ENCODE measurements at places on chromosomes 12 and 14. TPM values are rescaled to one million over a fixed set of nuclear protein-coding genes. Genes with fewer than 3 reads are reported as not detected.

- no peak for DNase-seq
These were observed 151.0 kb downstream of the SLC38A4 start for GRCh38 chr12:46674800-46675199.

GRCh38 chr14:58637040-58637390 is 747 bp upstream of the DACT1 start:
- peak; percentile 51 for DNase-seq

The TTC9 gene
- 1.3 TPM for total RNA-seq

The GPRC5D gene
- not detected for total RNA-seq

DNA sequence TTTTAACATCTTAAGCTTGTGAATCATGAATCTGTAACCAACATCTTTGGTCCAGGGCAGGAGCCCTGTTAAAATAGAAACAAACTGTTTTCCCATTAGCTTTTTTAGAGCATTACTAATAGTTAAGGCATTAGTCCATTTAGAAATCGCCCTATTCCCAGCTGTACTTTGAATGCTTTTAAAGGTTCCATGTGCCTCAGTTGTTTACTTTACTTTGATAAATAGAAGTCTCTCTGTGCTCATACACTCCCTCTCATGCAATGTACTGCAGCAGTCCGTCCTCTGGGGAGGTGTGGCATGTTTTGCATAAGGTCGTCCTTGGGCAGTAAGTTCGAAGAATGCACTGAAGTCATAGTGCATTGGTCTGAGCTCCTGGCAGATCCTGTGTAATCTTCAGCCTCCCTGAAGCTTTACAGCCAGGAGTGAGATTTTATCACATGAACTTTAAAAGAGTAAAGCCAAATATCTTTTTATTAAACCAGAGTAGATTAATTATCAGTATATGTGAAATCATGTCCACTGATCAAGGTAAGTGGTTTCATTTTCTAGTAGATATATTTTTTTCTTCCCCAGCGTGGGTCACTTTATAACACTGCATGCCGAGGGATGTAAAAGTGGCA is 134.7 kb downstream of the FGD4 start:
- peak; percentile 57 for DNase-seq

DNA sequence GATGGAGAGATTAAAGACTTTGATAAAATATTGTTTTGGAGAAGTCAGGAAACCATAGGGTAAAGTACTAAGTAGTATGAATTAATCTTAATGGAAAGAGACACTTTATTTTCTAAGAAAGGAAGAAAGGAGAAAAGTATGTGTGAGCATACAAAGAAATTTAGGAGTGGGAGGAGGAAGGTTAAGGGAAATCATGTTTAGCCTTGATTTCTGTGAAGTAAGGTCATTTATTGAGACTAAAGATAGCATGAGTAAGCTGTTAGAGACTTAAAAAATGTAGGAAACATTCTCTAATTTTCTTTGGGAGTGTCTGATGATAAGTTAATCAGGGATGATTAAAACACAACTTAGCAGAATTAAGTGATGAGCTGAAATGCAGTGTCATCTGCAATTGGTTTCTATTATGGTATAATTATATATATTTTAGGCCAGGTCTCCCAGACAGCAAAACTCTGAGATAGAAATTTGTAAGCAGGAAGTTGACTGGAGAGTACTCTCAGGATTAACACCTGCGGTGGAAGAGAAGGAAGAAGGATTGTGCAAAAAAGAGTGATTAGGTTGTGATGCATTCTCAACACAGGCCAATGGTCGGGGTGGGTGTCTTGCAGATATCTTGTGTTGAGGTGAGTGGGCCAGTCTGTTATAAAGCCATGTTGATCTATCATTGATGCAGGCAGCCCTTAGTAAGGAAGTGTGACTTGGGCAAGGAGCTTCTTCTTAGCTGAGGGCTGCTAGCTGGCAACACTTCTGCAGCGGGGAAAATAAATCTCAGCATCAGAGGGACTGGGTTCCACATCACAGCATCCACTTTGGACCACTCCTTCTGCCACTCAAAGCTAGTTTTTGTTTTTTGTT is 256.2 kb downstream of the AEBP2 start:
- DNase-seq, result no peak

The SPTB gene
- total RNA-seq, result 92.6 TPM

GRCh38 chr14:61116369-61116768 is 135.3 kb downstream of the SLC38A6 start:
- DNase-seq, result no peak

The EMP1 gene
- 68.5 TPM for total RNA-seq

- DNase-seq, result no peak
These were observed 162.4 kb downstream of the CAND1 start for GRCh38 chr12:67431411-67432020.

The TAPBPL gene
- total RNA-seq, result 13.9 TPM

GRCh38 chr14:37707716-37708115 is 112.3 kb downstream of the TTC6 start:
- DNase-seq, result no peak

The CAPZA3 gene
- total RNA-seq, result not detected

GRCh38 chr14:87109271-87109670 is 883.7 kb downstream of the GALC start:
- no peak for DNase-seq

GRCh38 chr12:115710104-115710564 is 567.4 kb downstream of the MED13L start:
- peak; percentile 36 for DNase-seq

The PIANP gene
- total RNA-seq, result not detected

GRCh38 chr12:6759741-6760140 is 6.4 kb upstream of the PTMS start:
- no peak for DNase-seq

GRCh38 chr14:72714871-72715214 is 179.1 kb downstream of the DPF3 start:
- DNase-seq, result peak; percentile 76

The SMCO2 gene
- not detected for total RNA-seq

DNA sequence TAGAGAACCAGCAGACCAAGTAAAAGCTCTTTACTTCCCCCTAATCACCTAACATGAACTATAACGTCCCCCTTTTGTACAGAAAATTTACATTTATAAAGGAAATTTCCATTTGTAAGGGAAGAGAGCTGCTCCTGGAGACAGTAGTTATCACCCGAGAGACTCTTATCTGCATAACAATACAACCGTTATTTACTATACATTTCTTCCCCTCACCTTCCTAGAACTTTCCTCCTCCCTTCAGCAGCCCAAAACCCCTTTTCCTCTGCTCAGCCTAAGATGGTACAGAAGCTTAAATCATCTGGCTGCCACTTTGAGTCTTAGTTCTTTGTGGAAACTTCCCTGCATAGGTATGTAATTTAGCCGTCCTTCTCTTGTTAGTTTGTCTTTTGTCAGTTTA is 40.4 kb upstream of the ETV6 start:
- no peak for DNase-seq

- DNase-seq, result no peak
These were observed 83.6 kb upstream of the DIO3 start for GRCh38 chr14:101477648-101478047.

The CLEC9A gene
- 0.24 TPM for total RNA-seq
